T-helper 2 cell (primary cell): ENCODE measurements at places on chromosomes 11 and 22.
A peak's percentile ranks its signal among the peaks of the same experiment; 100 is the strongest.

- no peak for DNase-seq
Observed at GRCh38 chr11:83508804-83509203, 222.6 kb upstream of the CCDC90B start.

DNA sequence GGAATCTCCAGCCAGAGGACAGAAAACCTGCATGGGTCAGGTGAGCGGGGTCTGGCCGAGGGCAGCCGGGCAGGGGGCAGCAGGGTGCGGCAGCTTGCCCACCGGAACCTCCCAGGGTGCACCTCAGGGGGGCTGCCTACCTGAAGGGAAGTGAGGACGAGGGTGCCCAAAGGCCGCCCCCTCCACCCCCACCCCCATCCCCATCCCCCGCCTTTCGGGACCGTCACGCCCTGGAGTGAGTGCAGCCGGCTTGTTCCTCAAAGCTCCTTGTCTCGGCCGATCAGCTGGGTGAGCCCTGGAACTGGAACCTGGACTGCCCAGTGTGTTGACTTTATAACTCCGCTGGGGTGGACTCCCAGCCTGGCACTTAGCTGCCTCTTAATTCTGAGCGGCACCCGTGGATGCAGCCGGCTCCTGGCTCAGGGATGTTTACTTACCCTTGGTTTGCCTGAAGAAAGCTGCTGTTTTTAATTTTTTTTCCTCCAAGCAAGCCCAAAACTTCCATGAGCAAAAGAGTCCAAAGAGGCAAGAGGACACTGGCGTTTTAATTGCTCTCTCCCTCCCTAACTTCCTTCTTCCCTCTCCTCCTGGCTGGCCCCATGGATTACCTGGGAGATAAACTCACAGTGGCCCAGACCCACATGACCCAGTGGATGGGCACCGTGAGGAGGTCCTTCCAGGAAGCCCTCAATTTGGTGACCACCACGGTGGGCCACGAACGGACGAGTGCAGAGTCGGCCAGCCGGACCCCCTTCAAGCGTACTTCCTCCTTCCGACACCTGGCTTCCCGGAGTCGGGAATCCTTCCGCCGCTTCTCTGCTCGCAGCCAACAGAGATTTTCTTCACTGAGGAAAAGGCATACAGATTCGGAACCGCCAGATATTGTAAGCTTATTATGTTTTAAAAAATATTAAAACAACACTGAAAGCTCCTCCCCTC lies 87.8 kb upstream of the CRYBB3 start:
- DNase-seq, result no peak

- no peak for DNase-seq
Observed at GRCh38 chr22:31861226-31861840, 83.0 kb upstream of the YWHAH start.

GRCh38 chr11:10856689-10857458 lies 979 bp downstream of the ZBED5 start:
- peak; percentile 2 for DNase-seq

DNA sequence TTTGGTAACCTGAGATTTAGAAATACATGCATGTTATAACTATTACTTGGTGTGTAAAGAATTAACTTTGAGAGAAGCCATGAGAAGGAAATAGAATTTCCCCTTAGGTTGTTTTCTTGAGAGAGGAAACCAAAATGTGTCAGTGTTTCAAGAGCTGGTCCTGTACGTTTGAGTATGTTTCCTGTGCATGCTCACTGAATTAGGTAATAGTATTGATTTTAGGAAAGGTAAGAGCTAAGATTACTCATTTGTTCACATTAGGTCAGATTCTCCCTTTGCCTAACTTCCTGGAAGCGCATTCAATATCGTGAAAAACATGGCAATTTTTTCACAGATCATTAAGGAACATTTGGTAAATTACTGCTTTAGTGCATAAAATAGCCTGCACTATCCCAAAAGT lies 49.3 kb upstream of the RDX start:
- DNase-seq, result no peak
